Stimulated activated CD8-positive, alpha-beta memory T cell treated with anti-CD3 and anti-CD28 coated beads, Interleukin-7, amount 100 ng/mL, for 1 hour (primary cell): ENCODE measurements at places on chromosomes 4 and X.

DNA sequence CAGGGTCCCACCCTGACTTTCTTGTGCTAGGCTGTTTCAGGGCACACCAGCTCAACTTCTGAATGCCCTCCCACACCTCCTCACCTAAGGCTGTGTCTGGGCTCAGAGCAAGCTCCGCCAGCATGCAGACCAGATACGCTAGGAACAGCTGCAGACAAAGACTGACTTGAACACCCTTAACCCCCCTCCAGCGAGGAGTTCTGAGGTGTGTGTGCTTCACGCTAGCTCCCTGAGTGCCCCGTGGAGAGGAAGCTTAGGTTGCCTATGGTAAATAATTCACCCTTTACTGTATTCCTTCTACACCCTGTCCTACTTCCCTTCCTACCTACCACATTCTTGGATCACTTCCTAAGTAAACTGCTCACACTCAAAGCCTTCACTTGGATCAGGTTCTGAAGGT lies 115.0 kb downstream of the VCX3B start:
- DNase-seq = no peak

GRCh38 chr4:95985051-95985450 lies 145.2 kb downstream of the PDHA2 start:
- no peak for DNase-seq

DNA sequence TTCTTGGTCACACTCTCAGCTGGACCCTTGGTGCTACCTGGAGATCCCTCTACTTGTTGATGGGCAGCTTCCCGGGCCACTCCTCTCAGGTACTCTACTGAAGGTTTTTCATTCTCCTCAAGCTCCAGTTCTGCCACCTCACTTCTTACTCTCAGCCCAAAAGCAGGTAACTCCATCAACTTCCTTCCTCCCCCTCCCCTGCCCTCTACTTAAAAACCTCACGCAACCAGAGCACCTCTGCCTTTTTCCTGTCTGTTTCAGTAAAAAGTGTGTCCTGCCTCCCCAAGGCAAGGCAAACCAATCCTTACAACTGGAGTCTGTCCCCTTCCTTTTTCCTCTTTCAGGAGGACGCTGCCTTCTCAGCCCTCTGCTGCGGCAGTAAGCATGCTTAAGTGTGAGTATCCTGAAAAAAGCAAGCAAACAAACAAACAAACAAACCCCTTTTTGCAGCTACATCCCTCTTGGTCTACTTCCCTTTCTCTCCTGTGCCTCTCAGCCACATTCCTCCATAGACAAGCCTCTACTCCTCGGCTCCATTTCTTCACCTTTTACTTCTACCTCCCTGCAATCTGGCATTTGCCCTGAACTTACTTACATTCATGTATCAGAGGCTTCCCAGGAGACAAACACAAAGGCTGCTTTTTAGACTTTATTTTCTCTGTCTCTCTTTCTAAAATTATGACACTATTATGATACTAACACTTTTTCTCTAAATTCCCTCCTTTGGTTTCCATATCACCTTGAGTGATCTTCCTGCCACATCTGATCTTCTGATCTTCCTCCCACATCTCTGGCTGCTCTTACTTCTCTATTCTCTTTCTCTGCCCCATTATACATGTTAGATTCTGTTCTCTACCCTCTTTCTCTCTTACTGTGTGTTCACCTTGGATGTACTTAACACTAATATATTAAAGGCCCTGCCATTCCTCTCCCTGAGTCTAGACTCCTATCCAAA lies 5.4 kb downstream of the ALPK1 start:
- DNase-seq = no peak

GRCh38 chr4:10958226-10958856 lies 273.8 kb upstream of the CLNK start:
- no peak for DNase-seq

- no peak for DNase-seq
These were observed 4.6 kb upstream of the RS1 start for GRCh38 chrX:18676470-18676869.

- DNase-seq = no peak
These were observed 85.5 kb upstream of the TET2 start for GRCh38 chr4:105061136-105061696.

DNA sequence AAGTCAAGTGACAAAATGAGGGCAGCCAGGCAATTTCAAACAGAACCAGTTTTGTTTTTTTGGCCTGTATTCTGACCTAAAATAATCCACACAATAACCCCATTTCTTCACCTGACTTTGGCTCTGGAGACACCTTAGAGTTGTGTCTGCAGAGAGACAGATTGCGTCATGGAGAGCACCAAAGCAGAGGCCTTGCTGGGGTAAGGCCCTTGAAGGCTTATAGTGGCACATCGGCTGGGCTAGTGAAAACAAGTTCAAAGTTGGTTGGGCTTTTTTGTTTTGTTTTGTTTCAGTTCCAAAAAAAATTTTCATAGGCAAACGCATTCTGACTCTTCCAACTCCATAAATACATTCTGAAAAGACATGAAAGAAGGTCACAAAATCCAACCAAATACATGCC lies 34.4 kb downstream of the PARM1 start:
- no peak for DNase-seq

GRCh38 chr4:90069151-90069550 lies 58.0 kb upstream of the CCSER1 start:
- no peak for DNase-seq

DNA sequence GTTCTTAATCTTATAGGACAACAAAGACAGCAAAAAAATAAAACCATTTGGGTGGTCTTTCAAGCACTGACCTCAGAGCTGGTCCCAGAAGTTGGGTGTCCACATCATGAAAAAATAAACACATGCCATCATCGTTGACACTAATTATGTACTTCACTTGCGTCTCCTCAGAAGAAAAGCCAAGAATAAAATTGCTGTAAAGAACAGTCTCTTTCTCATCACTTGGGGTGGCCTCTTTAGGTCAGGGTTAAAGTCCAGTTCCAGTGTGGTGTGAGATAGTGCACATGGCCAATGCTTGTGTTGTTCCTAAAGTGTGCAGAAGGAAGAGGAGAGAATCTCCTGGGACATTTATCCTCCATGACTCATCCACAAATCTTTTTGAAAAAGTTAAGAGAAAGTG lies 49.5 kb upstream of the IBSP start:
- no peak for DNase-seq
